Retina (tissue), 1 donor: ENCODE measurements at places on chromosomes 12 and 14.

- DNase-seq = no peak
Measured at GRCh38 chr12:25970082-25970481, 11.6 kb downstream of the RASSF8 start.

GRCh38 chr12:56518570-56518969 lies 3.0 kb upstream of the RBMS2 start:
- DNase-seq = no peak

GRCh38 chr12:3673981-3674708 lies 78.8 kb downstream of the CRACR2A start:
- DNase-seq = no peak

GRCh38 chr12:106193394-106194215 lies 54.2 kb downstream of the CKAP4 start:
- no peak for DNase-seq

DNA sequence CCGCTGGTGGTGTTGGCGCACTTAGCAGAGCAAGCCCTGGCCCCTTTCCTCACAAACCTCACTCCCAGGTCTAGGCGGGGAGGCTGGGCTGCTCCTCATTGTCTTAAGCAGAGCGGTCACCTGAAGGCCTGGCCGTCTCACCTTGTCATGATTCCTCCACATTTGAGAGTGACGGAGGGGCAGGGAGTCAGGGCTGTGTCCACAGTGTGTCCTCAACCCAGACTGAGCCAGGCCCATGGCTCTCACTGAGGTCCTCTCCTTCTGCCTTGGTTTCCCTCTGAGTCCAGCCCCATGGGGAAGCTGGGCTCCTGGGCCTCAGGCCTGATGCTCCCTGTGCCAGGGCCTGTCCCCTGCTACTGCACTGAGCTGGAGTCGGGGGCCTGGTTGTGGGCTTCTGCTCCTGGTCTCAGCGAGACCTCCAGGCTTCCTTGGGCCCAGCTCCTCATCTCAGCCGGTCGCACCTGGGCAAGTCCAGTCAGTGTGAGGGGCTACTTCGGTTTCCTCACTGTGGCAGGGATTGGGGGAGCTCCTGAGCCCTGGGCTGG lies 44.9 kb downstream of the KRT80 start:
- no peak for DNase-seq

DNA sequence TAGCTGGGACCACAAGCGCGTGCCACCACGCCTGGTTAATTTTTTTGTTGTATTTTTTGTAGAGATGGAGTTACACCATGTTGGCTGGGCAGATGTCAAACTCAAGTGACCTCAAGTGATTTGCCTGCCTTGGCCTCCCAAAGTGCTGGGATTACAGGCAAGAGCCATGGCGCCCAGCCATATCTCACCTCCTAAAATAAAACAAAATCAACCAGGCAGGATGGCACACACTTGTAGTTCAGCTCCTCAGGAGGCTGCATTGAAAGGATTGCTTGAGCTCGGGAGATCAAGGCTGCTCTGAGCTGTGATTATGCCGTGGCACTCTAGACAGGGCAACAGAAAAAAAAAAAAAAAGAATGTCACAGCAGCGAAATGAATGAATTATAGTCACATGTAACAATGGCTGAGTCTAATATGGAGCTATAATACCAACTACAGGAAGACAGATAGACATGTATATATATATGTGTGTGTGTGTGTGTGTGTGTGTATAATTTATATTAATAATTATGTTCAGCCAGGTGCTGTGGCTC lies 19.3 kb upstream of the TMEM120B start:
- DNase-seq = no peak

DNA sequence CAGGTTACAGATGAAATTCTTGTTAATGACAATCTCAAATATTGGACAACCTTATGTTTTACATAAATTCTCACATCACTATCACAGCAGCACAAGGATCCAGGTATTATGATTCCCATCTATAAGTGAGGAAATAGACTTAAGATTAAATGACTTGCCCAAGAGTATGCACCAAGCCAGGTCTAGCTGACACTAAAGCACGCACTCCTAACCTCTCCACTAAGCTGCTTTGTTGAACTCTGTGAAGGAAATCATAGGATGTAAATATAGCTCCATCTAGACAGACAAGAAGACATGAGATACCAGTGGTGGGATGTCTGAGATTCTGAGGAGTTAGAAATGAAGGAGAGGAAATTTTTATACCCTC lies 87.9 kb downstream of the PHLDA1 start:
- no peak for DNase-seq

- no peak for DNase-seq
Measured at GRCh38 chr12:19382111-19382526, 57.2 kb upstream of the AEBP2 start.

DNA sequence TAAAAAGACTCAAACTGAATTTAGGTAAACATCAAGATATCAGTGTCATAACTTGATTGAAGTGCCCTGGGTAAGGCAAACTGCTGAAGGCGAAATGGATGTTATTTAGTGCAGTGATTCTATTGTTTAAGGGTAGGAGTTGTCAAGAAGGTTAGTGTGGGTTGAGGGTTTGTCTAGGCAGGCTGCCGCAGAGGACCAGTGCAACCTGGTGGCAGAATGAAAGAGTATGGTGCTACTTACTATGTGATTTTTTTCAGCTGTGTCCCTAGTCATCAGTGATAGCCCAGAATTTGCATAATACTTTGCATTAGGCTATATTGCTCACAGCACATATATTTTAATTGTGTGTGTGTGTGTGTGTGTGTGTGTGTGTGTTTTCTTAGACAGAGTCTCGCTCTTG lies 1127.0 kb downstream of the GALC start:
- no peak for DNase-seq

GRCh38 chr12:15155271-15155670 lies 65.9 kb downstream of the RERG start:
- DNase-seq = no peak

DNA sequence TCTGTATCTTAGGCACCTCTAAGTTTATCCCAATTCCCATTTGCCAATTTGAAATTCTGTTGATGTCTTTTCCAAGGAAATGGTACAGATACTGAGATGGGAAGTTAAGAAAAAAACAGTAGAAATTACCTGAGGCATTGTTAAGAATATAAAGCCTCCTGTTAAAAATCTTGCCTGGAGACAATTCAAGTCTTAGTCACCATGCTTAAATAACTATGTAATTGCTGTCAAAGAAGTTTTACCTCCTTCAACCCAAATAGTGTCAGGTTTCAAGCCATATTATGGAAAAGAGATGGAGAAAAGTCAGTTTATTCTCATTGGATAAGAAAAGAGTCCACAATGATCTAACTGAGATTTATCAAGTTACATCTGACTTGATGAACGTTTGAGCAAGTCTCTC lies 974.7 kb downstream of the GALC start:
- no peak for DNase-seq

DNA sequence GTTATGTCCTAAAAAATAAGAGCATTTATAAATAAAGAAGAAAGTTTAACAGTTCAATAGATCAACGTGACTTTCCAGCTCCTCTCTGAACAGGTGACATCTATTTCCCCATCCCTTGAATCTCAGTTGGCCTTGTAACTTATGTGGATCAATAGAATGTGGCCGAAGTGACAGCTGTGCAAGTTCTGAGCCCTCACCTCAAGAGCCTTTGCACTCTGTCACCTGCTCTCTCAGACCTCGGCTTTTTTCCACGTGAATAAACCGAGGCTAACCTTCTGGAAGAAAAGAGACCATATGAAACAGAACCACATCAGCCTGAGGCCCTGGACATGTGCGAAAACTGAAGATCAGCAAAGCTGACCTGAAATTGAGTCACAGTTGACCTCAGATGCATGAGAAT lies 253.0 kb downstream of the DAD1 start:
- no peak for DNase-seq

GRCh38 chr12:19498099-19498498 lies 58.8 kb downstream of the AEBP2 start:
- DNase-seq = no peak

DNA sequence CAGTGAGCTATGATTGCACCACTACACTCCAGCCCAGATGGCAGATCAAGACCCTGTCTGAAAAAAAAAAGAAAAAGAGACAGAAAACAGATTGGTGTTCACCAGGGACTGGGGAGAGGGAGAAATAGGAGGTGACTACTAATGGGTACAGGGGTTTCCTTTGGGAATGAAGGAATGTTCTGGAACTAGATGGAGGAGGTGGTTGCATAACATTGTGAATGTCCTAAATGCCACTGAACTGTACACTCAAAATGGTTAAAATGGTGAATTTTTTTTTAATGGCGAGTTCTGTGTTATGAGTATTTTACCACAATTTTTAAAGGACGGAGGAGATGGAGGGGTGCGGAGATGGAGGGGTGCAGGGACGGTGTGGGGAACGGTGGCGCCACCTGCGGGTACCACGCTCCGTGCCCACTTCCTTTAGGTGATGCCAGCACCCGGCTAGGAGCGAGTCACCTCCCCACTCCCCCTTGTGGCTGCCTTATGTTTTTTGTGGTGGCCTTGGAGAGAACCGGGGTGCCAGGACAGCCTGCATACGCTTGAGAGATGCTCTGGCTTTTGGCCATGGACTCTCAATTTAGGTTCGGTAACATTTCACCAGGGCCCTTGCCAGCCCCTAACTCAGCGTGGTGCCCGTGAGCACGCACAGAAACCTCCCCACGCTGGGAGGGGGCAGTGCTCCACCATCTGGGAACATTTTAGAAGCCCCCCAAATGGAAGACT lies 16.1 kb downstream of the UBC start:
- DNase-seq = no peak

GRCh38 chr12:63093711-63094110 lies 57.3 kb downstream of the AVPR1A start:
- DNase-seq = no peak

GRCh38 chr14:70398706-70399431 lies 18.0 kb downstream of the SYNJ2BP start:
- DNase-seq = no peak

DNA sequence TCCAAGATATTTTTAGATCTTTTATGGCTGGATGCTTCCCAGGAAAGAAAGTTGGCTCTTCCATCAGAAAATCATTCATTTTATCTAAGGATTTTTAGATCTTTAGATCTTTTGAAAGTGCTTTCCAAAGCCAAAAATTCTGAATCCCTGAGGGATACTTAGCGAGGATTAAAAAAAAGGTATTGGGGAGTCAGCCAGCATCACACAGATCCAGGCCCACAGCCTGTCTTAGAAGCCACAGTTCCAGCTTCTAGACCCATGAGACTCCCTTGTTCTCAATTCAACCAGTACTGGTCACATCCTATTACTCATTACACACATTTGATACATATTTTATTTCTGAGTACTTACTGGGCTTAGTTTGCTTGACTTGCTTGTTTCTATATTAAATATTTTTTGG lies 49.9 kb downstream of the TSPAN8 start:
- DNase-seq = no peak

DNA sequence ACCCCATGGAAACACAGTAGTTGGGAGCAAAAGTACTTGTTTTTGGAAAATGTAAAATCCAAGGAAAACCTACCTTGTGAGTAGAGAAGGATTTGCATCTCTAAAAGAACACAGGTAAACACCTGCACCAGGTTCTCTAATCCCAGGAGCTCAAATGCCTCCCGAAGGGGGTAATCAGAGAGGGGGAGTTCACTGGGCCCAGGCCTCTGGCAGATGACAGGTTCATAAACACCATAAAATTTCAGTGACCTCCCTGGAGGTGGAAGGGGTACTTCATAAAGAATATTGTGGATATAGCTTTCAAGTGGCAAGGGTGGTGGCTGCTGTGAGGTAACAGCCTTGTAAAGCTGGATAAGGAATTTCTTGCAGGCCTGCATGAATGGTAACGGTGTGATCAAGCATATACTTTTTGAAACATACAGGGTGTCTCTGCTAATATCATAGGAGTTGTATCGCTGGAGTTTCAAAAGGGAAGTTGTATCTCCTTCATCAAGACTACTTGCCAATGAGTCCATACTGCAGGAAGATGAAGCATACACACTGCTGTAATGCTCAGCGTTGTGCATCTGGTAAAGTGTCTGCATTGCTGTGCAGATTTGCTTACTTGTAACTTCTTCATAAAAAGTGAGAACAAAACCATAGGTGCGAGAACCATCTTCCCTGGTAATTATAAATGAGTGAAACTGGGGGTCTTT lies 111.3 kb downstream of the DENND5B start:
- DNase-seq = no peak

- DNase-seq = no peak
Measured at GRCh38 chr12:76571256-76571655, 11.7 kb upstream of the OSBPL8 start.

- no peak for DNase-seq
Measured at GRCh38 chr14:105340821-105341733, 26.5 kb downstream of the PACS2 start.

GRCh38 chr14:60309867-60310552 lies 61.0 kb downstream of the PPM1A start:
- no peak for DNase-seq

GRCh38 chr14:99899578-99900178 lies 106.5 kb downstream of the EML1 start:
- DNase-seq = no peak

DNA sequence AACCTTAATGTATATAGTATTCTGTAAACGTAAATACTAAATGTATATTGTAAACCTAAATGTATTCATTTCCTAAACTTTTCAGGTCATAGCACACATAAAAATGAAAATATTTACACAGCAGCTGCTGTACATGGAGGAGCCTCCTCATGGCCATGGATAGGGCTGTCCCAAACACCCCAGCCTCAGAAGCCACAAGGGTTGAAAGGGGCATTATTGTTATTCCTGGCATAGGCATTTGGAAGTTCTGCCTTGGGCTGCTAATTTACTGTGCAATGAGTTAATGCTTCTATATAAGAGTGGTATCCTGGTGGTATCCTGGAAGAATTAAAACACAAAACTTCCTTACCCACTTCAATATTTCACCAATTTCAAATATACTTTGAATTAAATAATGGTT lies 159.4 kb downstream of the SLC5A8 start:
- no peak for DNase-seq

DNA sequence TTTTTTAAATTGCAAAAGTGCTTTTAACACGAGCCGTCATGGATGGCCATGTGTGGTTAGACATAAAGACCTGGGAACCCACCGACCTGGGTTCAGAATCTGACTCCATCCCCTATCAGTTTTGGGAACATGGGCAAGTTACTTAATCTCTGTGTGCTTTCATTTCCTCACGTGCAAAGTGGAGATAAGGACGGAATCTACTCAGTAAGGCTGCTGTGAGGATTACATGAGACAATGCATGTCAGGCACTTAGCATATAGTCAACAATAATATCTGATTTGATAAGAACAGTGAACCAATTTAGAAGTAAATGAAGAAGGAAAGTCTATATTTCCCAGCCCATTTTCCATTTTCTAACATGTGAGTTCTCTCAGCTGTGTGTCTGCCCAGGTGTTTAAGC lies 235.4 kb downstream of the SUDS3 start:
- DNase-seq = no peak

DNA sequence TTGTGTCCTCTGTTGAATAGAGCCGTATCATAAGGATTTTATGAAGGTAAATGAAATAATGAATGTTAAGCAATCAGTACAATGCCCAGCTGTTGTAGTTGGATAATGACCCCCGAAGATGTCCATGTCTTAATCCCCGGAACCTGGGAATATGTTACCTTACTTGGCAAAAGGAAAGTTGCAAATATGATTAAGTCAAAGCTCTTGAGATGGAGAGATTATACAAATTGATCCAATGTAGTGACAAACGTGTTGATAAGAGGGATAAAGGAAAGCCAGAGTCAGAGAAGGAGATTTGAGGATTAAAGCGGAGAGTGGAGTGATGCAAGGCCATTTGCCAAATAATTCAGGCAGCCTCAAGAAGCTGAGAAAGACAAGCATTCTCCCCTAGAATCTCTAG lies 19.2 kb upstream of the MGAT4C start:
- DNase-seq = no peak

- peak; percentile 76 for DNase-seq
Measured at GRCh38 chr14:75303381-75303789, 24.8 kb downstream of the FOS start.
